ENCODE measurements at places on chromosomes 1 and 21.

DNA sequence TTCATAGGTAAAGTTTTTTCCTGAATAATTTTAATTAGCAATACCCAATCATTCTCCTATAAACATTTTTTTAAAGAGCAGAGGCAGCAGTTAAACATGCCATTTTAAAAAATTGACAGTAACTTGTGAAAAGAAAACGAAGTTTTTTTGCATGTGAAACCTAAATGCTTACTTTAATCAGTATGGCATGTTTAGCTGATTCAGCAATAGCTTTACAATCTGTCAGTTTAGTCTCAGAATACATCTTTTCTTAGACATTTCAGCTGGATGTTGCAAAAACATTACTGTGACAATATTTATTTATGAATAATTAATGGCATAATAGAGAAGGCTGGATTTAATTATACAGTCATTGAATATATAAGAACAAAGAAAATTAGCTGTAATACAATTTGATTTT lies 1132.4 kb upstream of the ADGRL2 start:
- DNase-seq = no peak

GRCh38 chr21:41428311-41428710 lies 2.3 kb downstream of the MX1 start:
- no peak for DNase-seq

DNA sequence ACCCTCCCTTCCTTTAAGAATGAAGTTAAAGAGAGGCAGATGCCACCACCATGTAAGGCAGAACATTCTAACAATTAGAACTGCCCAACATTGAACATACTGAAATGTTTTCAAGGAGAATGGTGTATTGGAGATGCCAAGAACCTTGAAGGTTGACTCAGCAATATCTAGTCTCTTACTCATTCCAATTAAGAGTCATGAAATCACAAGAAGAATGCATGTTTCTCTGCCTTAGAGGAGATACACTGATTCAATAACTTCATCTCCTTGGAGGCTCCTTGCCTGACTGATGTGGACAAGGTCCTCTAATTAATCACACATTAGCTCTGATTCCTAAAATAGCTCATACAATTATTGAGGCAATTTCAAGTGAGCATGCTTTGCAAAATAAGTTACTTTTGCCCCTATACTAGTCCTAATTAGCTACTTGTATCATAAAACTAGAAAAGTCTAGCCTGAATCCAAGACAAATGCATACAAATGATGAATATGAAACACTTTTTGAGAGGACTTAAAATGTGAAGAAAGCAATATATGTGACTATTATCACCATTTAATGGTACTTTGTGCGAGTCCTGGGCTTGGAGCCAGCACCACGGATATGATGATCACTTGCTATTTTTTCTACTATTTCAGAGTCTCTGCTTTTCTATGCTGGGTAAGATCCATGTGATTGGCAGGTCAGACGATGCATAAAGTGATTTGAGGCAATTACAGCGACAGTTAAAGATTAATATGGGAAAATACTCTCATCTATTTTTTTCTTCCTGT lies 114.5 kb downstream of the DSCAM start:
- DNase-seq = peak; percentile 15

DNA sequence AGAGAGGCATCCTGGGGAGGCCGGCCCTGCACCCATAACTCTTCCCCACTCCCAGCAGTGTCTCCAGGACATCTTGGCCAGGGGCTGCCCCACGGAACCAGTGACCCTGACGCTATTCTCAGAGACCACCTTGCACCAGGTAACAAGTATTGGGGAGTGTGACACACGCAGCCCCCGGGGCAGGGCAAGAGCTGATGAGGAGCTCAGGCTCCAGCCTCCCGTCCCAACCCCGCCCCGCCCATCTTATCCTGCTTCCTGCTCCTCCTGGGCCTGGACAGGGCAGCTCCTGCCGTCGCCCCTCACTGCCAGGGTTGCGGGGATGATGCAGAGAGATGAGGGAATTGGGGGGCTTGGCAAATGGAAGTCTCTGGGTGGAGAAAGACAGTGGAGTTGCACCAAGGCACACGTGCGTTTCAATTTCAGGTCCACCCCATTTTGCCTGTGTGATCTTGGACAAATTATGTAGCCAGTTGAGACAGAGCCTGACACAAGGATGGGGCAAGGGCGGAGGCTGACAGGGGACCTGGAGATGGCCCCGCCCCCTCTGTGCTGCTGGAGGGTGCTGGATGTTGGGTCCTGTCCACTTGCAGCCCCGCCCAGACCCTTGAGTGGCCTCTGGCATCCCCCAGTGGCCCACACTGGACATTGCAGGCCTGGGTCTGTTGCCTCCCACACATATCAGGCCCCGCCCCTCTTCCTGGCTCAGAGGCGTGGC lies 10.7 kb downstream of the CLCNKA start:
- DNase-seq = peak; percentile 91

DNA sequence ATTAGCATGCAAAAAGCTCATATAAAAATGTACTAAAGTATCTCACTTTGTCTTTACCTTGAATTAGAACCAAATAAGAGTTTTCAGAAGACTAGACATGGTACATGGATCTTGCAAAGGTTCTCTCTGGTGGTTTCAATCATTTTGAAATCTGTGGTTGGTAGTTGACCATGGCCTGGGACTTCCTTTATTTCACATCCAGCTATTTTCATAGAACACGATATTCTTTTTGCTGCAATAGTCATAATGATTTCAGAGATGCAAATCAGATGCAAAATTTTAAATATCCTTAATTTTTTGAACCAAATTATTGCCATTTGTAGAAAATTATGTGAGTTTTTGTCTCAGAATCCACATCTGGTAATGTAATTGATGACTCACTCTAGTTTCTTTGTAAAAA lies 375.1 kb upstream of the ZP4 start:
- no peak for DNase-seq

- DNase-seq = no peak
These were observed 27.8 kb downstream of the PLEKHA6 start for GRCh38 chr1:204331847-204332487.

DNA sequence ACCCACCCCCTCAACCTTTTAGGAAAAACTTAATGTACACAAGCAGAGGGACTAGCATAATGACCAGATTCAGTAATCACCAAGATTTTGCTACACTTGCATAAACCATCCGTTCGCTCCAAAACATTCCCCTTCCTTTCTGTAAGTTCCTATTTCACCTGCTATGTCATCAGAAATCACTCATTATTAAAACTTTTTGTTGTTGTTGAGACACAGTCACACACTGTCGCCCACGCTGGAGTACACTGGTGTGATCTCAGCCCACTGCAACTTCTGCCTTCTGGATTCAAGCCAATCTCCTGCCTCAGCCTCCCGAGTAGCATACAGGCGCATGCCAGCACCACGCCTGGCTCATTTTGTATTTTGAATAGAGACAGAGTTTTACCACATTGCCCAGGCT lies 3.4 kb downstream of the MRPL20 start:
- DNase-seq = no peak

DNA sequence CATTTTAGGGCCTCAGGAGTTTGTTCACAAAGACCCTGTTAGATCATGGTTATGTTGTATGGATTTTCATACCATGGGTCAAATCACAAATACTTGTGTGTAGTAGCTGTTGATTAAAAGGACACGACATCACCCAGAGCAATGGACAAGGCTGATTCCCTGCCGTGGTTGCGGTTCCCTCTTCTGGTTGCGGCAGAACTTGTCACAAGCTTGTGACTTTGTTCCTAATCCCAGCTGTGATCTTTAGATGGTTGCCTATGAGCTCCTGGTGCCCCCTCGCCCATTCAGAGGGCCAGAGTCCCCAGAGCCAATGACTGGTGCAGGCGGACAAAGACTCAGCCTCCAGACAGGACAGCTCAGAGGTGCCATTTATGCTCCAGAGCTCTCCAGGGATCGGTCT lies 11.8 kb upstream of the SDHB start:
- DNase-seq = no peak

DNA sequence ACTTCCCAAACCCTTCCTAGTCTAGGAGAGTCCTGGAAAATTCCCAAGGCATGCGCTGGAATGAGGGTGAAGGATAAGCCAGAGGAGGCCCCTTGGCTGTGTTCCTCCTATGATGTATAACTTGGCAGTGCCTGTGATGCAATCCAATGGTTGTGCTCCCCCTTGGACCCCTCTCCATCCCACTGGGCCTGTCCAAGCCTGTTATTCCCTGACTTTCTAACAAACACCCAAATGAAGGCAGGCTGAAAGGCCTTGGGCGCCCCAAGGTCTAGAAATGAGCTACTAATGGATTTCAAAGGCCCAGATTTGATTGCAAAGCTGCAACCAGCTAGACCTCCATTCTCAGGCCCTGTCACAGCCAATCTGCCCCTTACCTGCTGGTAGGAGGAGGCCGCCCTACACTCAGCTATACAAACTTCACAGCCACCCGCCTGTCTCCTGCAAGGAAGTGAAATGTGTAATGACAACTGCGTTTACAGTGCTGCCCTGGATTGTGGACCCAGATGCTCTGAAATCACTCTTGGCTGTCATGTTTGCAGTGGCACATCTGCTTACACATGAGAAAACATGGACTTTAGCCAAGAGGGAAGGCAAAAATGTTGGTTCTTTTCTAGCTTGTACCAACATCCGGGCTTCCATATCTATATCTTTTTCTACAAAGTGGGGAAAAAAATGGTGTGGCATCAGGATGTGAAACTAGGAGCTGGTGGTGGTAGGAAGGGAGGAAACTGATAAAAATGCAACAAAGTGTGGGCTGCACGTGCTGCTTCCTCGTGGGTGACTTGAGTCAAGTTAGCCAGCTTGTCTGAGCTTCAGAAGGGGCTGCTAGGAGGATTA lies 130.4 kb downstream of the TRABD2B start:
- DNase-seq = no peak

DNA sequence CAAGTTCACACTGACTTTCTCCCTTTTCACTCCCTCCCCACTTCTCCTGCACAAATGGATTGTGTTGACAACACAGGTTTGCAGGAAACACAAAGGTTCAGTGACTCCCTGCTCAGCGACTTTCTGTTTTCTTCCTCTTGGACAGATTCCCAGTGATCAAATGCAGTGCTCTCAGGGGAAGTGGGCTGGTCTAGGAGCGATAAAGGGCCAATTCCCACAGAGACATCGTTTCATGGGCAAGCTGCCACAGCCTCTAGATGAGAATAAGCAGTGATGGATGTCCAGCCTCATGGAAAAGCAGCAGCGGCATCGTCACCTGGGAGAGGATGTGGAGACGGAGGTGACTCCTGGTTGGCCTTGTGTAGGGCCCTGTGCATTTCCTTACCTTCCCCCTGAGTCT lies 30.6 kb downstream of the FYB2 start:
- DNase-seq = no peak

DNA sequence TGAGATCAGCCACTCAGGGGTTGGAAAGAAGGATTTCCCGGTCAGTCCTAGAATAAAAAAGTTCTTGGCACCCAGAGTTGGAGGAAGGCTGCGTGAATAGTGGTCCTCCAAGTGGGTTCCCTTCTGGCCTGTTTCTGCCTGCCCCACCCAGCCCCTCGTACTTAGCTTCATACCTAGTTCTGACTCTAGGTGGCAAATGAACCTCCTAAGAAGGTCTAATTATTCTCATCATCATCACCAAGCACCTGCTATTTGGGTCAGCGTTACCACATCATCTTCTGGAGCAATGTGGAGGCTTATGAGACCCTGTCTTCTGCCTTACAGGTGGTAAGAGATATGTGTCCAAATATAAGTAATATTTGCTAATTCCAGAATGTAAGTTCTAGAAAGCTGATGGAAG lies 35.9 kb upstream of the NFASC start:
- DNase-seq = no peak

DNA sequence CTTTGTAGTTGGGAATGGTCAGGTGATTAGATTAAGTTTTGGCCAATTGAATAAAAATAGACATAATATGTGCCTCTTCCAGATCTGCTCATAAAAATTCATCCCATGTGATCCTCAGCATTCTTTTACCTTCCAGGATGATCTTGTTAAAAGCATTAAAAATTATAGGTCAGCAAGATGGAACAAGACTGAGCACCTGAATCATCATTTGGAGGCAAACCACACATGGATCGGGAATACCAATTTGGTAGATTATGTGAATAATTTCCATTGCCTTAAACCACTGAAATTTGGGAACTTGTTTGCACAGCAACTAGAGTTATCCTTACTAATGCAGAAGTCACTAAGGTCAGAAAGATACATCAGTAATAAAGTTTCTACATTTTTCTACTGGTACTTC lies 681.4 kb upstream of the ADGRL2 start:
- no peak for DNase-seq

- no peak for DNase-seq
These were observed 121.9 kb downstream of the NRIP1 start for GRCh38 chr21:14942801-14943490.

DNA sequence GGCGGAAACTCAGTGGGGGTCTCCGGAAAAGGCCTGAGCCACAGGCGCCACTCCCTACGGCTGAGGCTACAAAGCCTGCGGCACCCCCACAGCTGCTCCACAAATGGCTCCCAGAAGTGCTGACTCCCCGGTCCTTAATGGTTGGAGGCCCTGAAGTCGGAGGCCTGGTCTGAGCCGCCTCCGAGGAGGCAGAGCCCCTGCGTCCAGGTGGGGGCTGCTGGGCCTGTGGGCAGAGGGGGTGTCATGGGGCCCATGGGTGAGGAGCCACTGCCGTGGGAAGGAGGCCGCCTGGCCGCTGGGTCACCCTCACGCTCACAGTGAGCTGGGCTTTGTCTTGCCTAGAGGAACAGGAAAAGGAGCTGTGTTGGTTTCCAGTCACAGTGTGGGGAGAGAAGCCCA lies 12.4 kb upstream of the COL18A1 start:
- DNase-seq = no peak

DNA sequence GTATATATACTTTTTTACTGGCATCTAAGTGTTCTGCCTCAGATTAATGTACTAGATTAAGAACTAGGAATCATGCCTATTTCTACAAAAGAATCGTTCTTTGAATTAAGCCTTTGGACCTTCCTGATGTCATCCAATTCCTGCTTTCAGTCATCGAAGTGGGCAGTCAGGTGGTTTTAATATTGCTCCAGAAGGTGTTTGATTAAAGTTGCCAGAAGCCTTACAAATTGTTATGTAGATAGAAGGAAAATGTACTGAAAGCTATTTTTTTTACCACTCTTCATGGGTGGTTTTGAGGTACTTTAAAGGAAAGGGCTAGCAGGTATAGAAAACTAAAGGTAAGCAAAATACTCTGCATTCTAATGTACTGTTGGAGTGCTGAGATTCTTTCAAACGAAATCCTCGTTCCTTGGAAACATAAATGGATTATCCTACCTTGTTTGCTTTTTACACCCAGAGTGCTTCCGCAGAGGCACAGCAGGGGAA lies 716 bp downstream of the CTBS start:
- DNase-seq = peak; percentile 26

- no peak for DNase-seq
These were observed 17.0 kb downstream of the ZNF697 start for GRCh38 chr1:119631086-119631432.

DNA sequence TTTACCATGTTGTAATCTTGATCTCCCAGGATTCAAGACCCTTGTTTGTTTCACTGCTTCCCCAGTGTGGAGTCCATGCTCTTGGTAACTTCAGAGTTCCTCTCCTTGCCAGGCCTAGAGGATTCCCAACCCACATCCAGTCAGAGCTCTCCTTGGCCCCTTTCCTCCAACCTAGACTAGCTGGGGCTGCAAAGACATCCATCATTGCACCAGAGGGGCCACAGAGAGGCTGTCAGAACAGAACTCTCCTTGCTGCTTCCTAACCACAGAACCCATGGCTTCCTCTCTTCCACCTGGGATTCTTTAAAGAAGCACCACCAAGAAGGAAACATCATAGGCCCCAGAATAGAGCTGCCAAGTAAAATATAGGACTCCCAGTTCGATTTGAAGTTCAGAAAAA lies 81.0 kb downstream of the HMGB4 start:
- DNase-seq = no peak

- no peak for DNase-seq
These were observed 24.0 kb upstream of the SAMD13 start for GRCh38 chr1:84277343-84278059.
